ENCODE measurements at places on chromosomes 12 and 14.

DNA sequence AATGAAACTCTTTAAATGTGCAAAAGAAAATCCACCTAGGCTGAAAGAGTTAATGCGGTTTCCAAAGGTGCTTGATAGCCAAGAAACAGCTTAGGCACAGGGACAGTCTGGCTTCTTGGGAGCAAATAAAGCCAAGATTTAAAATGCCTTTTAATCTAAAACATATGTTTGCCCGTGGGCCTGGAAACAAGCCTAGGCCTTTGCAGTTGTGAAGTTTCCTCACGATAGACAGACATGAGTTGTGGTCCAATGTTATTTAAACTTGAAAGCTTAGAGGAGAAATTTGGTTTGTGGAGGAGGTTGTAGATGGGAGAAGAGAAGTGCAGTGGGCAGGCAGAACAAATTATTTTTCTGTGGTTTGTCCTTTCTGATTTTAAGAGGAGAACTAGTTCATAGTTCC, 29.8 kb downstream of the PROX2 start:
- no peak for DNase-seq

GRCh38 chr14:25033358-25033757, 16.6 kb downstream of the STXBP6 start:
- DNase-seq, result no peak

DNA sequence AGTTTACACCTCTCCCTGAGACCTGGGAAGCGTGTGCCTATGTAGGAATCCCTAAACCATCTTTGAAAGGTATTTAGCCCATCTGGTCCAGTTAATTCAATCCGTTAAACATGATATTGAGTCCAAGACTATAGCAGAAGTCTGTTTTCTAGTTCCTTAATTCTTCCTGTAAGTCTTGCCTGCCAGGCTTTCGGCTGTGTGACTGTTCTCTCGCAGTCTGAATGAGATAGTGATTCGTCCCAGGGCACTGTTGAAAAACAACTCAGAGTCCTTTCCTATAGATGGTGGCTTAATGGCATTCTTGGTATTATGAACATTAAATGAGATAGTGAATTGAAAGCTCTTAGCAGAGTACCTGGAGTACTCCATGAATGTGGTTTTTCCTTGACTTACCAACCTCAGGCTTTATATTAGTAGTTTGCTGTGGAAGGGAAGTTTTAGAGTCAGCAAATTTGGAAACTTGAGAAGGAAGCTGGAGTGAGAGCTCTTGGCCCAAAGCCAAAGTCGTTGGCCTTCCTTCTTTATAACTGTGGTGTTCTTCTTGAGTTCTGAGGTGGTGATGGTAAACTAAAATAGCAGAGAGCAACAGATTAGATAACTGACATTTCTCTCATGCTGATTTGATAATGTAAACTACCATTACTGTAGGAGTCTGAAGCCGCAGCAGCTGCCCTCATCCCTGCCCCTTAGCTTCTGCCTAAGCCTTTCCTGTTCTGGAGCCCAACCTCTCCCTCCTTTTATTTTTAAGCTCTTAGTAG, 76.5 kb downstream of the TGFB3 start:
- DNase-seq, result no peak

DNA sequence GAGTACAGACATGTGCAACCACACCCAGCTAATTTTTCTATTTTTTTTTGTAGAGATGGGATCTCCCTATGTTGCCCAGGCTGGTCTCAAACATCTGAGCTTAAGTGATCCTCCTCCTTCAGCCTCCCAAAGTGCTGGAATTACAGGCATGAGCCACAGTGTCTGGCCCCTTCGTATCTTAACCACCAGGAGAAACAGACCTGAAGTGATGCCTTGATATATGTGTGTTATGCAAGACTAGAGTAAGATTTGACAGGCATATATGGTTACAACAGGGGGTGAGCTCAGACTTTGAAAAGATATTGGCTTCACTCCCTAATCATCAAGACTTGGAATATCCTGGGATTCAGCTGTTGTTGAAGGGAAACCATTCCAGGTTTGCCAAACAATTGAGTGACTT, 10.7 kb upstream of the GALNT6 start:
- DNase-seq, result no peak

GRCh38 chr12:50160643-50161042, 6.5 kb downstream of the CERS5 start:
- DNase-seq, result no peak

- no peak for DNase-seq
Measured at GRCh38 chr14:64680013-64680713, 24.1 kb upstream of the PLEKHG3 start.

DNA sequence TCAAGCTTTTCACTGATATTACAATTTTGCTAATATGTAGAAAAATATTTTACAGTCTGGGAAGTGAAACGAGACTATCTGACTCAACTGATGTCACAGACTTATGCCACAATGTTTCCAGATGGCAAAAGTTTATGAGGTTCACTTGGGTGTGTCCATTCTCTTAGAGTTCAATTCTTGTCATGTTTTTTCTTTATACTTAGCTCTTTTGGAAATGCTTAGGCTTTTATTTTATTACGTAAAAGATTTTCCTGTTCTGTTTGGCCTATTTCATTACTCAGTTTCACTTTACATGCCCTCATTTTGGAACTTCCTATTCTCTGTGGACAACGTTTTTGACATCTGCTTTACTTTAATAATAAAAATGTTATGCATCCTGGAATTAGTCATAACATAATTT, 2.1 kb upstream of the PDZRN4 start:
- DNase-seq, result no peak

DNA sequence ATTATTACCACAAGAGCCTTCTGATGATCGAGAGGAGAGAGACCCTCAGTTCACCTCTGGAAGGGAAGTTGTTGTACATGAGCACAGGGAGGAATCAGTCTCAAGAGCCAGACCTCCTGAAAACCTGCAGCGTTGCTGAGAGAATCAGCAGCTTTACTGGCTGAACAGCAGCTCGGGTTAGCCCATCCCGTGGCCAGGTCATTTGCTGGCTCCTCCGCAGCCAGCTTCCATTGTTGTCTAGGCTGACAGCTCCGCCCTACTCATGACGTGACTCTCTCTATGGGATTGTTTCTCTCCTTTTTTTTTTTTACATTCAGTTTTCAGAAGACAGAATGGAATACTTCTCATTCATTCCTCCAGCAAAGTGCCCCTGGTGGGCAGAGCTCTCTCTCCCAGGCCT, 69.9 kb downstream of the TGFB3 start:
- DNase-seq, result no peak

GRCh38 chr12:57602544-57602943, 2.1 kb upstream of the DTX3 start:
- no peak for DNase-seq

GRCh38 chr14:53153702-53154112, 584 bp upstream of the DDHD1 start:
- DNase-seq, result no peak

GRCh38 chr12:57872362-57872761, 25.8 kb upstream of the CTDSP2 start:
- DNase-seq, result no peak

All from NCI-H774 (cell line).